ENCODE measurements at places on chromosomes 1 and 21. TPM values are rescaled to one million over a fixed set of nuclear protein-coding genes. Genes with fewer than 3 reads are reported as not detected.

Gene UBASH3A
- total RNA-seq = 0.20 TPM

Gene CLDN17
- 1.1 TPM for total RNA-seq

Gene FCGR3A
- 5.0 TPM for total RNA-seq

Gene NCAM2
- total RNA-seq = 7.1 TPM

Gene DNASE2B
- not detected for total RNA-seq

Gene IL23R
- total RNA-seq = not detected

Gene DYRK1A
- 82.1 TPM for total RNA-seq

Gene S100A6
- total RNA-seq = 161 TPM

Gene KCNAB2
- 5.0 TPM for total RNA-seq

Gene ADAM30
- not detected for total RNA-seq

Gene PCP4L1
- total RNA-seq = 1.8 TPM

Gene PTGER3
- 18.2 TPM for total RNA-seq

Gene TTC22
- total RNA-seq = 3.6 TPM

Gene ATP6V1G3
- total RNA-seq = not detected

Gene SYTL1
- 22.7 TPM for total RNA-seq

Gene SPRR1B
- 22.3 TPM for total RNA-seq

Gene YY1AP1
- 141 TPM for total RNA-seq

Gene S100A7
- total RNA-seq = 130 TPM

Gene GBP6
- 0.39 TPM for total RNA-seq

Gene TCHHL1
- total RNA-seq = 17.4 TPM

Gene CASZ1
- 34.0 TPM for total RNA-seq

Gene SEMA6C
- total RNA-seq = 10.7 TPM

Gene IL20
- 0.59 TPM for total RNA-seq

Gene LMNA
- 429 TPM for total RNA-seq

Gene PCBP3
- total RNA-seq = 3.4 TPM

Gene LRRIQ3
- total RNA-seq = 0.99 TPM

Gene SHE
- total RNA-seq = 5.4 TPM

Gene CHODL
- total RNA-seq = 11.8 TPM

Gene ERICH3
- total RNA-seq = 0.10 TPM

Gene TMCC2
- total RNA-seq = 16.5 TPM

Gene NMNAT2
- total RNA-seq = 0.79 TPM

Gene GJA9
- total RNA-seq = not detected

Gene STK40
- 17.9 TPM for total RNA-seq

Gene LINGO4
- total RNA-seq = 0.10 TPM

Gene ZNF697
- 13.3 TPM for total RNA-seq

Gene CRABP2
- total RNA-seq = 72.5 TPM

Gene SPRR2G
- total RNA-seq = 13.6 TPM

Gene KIAA1614
- 4.5 TPM for total RNA-seq

Gene PCNX2
- 9.3 TPM for total RNA-seq

Gene CAMSAP2
- 36.9 TPM for total RNA-seq

Gene CHIT1
- total RNA-seq = 2.6 TPM

Gene KRTAP19-1
- 11.4 TPM for total RNA-seq

Gene CATSPERE
- total RNA-seq = 1.9 TPM

Gene ACKR1
- total RNA-seq = 8.5 TPM

Gene CLDN8
- total RNA-seq = 9.6 TPM

Gene LRRC38
- 1.4 TPM for total RNA-seq

Gene GBP2
- 15.4 TPM for total RNA-seq

Gene LAMB3
- total RNA-seq = 22.7 TPM

Gene TYW3
- total RNA-seq = 13.1 TPM

Gene PCSK9
- total RNA-seq = 11.1 TPM

Gene SV2A
- total RNA-seq = 1.1 TPM
